ENCODE measurements at places on chromosomes 5 and 9. TPM values are rescaled to one million over a fixed set of nuclear protein-coding genes. Genes with fewer than 3 reads are reported as not detected.

GRCh38 chr5:42951293-42951840 is 88.8 kb downstream of the ANXA2R start:
- peak; percentile 65 for DNase-seq

Gene SCGB3A1
- total RNA-seq: 0.60 TPM

DNA sequence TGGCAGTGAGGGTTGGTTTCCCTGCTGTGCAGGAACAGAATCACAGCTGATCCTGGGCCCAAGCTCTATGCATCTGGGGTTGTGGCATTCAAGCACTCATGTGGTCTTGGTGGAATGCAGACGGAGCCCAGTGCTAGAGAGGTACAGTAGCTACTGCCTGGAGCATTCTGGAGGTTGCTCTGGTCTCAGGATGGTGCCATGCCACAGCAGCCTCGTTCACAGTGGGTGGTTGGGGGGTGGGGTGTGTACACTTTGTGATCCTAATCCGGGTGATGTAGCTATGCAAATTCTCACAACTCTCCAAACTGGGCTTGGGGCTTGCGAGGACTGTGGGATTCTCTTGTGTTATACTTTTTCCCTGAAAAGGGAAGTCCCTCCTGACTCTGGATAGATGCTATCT is 45.2 kb downstream of the FGD3 start:
- no peak for DNase-seq

- DNase-seq: peak; percentile 83
Observed at GRCh38 chr5:141513627-141514329, 24.9 kb downstream of the PCDHGC5 start.

- no peak for DNase-seq
Observed at GRCh38 chr9:131174681-131175239, 49.4 kb downstream of the NUP214 start.

GRCh38 chr9:97075289-97075985 is 36.5 kb upstream of the CTSV start:
- DNase-seq: peak; percentile 47

Data from lung microvascular endothelial cell (primary cell).